A549 treated with Mapracorat at 1 μM for 4 hours (cell line): ENCODE measurements at places on chromosomes 4 and X. TPM values are rescaled to one million over a fixed set of nuclear protein-coding genes. Genes with fewer than 3 reads are reported as not detected.

The MSMO1 gene
- 16.5 to 22.2 TPM (median 20.3 TPM) in 5 replicates for total RNA-seq

The GLOD5 gene
- not detected in 5 replicates for total RNA-seq

The SMIM31 gene
- 0.06 to 0.15 TPM in 2 of 5 replicates, not detected in the others for total RNA-seq

The TRPC3 gene
- 0.06 to 0.12 TPM (median 0.07 TPM) in 3 of 5 replicates, not detected in the others for total RNA-seq

The DMRTC1 gene
- total RNA-seq = not detected in 5 replicates
